Skeletal muscle tissue (tissue), 5 donors: ENCODE measurements at places on chromosomes 12 and 14. TPM values are rescaled to one million over a fixed set of nuclear protein-coding genes. Genes with fewer than 3 reads are reported as not detected.

DPPA3 gene
- not detected for total RNA-seq

LRRC10 gene
- 0.52 TPM for total RNA-seq

MIP gene
- not detected for total RNA-seq

KCNA5 gene
- 3.7 TPM for total RNA-seq

TRIM9 gene
- 1.0 TPM for total RNA-seq

LALBA gene
- total RNA-seq: not detected

KRT77 gene
- total RNA-seq: not detected

PRIMA1 gene
- total RNA-seq: 0.52 TPM

SERPINA4 gene
- not detected for total RNA-seq

TTC7B gene
- 5.7 TPM for total RNA-seq

ZBTB39 gene
- total RNA-seq: 5.7 TPM

CYP27B1 gene
- total RNA-seq: under 0.01 TPM

RIPK3 gene
- 1.6 TPM for total RNA-seq

VRK1 gene
- 52.7 TPM for total RNA-seq

CCNB1IP1 gene
- total RNA-seq: 57.4 TPM
